Pericardium fibroblast (primary cell): ENCODE measurements at places on chromosomes 4 and X. TPM values are rescaled to one million over a fixed set of nuclear protein-coding genes. Genes with fewer than 3 reads are reported as not detected.

SUV39H1 gene
- total RNA-seq, result 1.6 and 2.8 TPM in 2 replicates

NUP54 gene
- total RNA-seq, result 29.2 and 30.0 TPM in 2 replicates

EPHA5 gene
- total RNA-seq, result 0.34 and 2.5 TPM in 2 replicates

RAP1GDS1 gene
- 25.9 and 43.4 TPM in 2 replicates for total RNA-seq

MAGEE2 gene
- not detected in 2 replicates for total RNA-seq

MMRN1 gene
- total RNA-seq, result 0.58 TPM in 1 of 2 replicates, not detected in the other

SYNPO2 gene
- 6.8 and 6.9 TPM in 2 replicates for total RNA-seq

SCML2 gene
- total RNA-seq, result 0.93 and 0.94 TPM in 2 replicates

IDH3G gene
- 80.7 and 86.6 TPM in 2 replicates for total RNA-seq
